Cerebellar nuclear complex (tissue), 1 donor: ENCODE measurements at places on chromosomes 3 and 15.
A peak's percentile ranks its signal among the peaks of the same experiment; 100 is the strongest.

DNA sequence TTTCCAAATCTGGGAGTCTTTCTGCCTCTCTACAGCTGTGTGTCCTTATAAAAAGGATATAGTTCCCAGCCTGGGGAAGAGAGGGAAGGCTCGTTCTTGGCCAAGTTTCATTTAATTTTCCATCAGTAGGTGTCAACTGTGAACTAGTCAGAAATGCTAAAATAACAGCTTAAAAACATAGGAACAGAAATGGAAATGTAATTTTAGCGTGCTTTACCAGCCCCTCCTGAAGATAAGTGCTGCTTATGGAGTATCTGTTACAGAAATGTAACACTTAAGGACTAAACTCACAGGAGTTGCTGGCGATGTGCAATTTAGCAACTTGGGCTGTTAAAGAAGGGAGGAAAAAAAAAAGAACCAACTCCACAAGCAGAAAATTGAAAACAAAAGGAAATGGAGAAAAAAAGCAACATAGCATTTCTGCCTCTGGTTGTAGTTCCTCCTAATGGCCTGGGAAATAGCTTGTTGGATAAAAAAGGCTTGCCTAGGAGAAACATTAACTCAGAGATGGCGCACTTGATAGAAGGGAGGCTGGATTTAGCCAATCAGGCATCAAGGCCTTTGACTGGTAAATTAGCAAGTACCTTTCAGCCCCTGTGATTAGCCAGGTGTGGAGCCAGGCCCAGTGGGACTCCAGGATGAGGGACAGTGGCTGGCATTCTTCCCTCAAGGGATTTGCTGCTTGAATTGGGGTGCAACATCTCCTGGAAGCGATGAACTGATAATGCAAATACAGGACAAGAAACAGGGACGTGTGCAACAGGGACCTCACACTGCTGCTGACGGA, 84.3 kb downstream of the RPLP1 start:
- no peak for DNase-seq

- DNase-seq = peak; percentile 84
Measured at GRCh38 chr15:91055548-91056331, 33.3 kb upstream of the VPS33B start.

DNA sequence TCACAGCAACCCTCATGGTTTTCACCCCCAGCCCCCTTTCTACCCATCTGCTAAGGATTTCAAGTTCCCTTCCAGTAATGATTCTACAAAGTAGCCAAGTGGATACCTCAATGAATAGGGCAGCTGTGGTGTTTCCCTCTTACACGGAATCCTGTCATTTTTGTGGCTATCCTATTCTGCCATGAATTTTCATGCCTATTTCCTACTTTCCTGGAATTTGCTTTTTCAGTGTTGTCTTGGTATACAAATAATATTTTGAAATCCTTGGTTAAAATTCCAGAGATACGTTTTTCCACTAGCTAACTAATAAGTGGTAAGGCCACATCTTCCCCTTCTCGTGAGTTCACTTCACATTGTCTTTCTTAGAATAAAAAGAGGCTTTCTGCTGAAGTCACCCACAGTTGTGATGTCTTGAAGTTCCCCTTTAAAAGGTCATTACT, 7.5 kb downstream of the ADPRH start:
- DNase-seq = no peak

DNA sequence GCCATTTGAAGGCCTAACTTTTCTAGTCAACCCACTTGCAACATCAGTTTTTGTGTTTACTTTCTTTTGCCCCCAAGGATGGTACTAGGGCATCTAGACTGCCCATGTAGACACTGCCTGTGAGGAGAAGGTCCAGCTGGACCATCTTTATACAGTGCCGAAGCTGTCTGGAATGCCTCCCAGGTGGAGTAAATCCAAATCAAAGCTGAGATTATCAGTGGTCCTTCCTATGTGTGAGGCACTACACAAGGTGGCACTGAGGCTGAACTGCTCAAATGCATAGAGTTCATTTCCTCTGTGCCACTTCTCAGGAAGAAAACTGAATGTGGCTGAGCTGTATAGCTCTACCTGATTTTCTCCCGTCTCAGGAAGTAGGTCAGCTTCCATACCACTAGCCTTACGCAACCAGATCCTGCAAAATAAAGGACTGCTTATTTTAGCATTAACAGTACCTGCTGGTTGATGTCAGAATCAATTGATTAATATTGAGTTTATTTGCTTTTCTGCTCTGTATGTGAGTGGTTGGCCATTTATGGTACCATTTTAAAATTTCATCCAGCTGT, 106.1 kb downstream of the GHSR start:
- DNase-seq = no peak

GRCh38 chr3:42204867-42205599, 61.0 kb downstream of the CCK start:
- no peak for DNase-seq

GRCh38 chr3:71744738-71745137, 8.9 kb upstream of the GPR27 start:
- DNase-seq = no peak
